ENCODE measurements at places on chromosomes 12 and 14.
A peak's percentile ranks its signal among the peaks of the same experiment; 100 is the strongest.

DNA sequence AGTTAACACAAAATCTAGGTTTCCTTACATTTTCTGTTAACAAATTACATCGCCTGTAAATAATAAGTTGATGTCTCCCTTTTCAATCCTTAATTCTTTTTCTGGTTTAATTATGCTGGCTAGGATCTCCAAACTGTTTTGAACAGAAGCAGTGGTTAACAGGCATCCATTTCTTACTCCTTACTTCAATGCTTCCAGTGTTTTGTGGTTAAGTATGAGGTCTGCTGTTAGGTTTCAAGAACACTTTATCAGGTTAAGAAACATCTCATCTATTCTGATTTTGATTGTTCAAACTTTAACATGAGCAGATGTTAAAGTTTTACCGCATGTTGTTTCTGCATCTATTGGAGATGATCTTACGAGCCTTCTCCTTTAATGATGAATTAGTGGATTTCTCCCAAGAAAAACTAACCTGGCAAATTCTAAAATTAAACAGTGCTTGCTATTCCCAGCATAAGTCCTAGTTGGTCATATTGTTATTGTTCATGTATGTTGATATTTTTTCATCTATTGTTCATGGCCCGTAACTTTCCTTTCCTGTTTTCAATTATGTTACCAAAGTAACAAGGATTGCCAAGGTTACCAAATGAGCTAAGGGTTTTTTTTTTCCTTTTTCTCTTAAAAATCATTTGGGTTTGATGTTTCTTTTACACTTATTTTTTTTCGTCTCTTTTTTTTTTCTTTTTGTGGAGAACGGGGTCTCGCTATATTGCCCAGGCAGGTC lies 33.4 kb downstream of the POLE start:
- no peak for DNase-seq

- DNase-seq, result no peak
Measured at GRCh38 chr12:114774197-114774596, 90.2 kb upstream of the TBX3 start.

DNA sequence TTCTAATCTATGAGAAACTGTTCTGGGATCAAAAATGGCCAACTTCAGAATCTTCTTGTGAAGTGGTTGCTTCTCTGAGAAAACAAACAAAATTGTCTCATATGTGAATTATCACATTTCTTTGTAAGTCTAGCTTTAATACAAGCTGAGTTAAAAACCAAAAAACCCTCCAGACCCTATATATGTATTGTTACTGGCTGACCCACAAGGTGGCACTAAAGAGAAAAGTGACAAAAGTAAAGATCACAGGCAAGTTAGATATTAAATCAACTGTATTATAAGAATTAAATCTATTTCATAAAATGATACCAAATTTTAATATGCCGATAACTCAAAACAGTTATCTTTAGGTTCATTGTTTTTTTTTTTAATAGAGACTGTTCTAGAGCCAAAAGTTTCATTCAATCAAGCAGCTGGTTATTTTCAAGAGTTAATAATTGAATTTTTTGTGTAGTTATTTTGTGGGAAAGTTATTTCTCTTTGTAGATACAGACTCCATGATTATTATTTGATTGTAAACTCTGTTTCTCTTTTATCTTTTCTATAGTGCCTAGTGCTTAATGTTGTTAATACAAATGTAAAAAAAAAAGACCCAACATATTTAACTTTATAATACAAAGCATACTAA lies 7.5 kb upstream of the TRHDE start:
- no peak for DNase-seq

DNA sequence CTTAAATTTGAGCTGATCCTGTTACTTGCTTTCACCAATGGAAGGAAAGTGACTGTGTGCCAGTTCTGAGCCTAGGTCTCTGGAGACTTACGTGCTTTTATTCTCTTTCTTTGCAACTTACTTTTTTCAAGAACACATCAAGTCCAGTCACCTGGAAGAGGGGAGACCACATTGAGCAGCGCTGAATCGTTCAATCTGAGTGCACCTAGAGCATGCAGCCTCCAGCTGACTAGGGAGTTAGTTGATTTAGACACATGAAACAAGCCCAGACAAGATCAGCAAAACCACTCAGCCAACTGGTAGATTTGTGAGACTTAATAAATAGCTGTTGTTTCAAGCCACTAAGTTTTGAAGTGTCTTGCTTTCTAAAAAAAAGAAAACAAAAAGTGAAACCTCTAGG lies 1014.8 kb upstream of the FBXO33 start:
- DNase-seq, result no peak

GRCh38 chr14:68662392-68662791 lies 130.5 kb downstream of the ZFP36L1 start:
- DNase-seq, result no peak

GRCh38 chr14:70148911-70149595 lies 39.7 kb downstream of the SLC8A3 start:
- no peak for DNase-seq

DNA sequence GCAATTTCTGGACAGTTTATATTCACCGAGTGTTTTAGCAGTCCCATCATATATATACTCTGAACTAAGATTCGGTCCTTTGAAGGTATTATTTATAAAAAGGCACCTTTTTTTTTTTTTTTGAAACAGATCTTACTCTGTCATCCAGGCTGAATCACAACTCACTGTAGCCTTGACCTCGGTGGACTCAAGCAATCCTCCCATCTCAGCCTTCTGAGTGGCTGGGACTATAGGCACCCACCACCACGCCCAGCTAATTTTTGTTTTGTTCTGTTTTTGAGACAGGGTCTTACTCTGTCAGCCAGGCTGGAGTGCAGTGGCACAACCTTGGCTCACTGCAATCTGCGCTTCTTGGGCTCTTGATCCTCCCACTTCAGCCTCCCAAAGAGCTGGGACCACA lies 52.1 kb downstream of the BTBD7 start:
- no peak for DNase-seq

DNA sequence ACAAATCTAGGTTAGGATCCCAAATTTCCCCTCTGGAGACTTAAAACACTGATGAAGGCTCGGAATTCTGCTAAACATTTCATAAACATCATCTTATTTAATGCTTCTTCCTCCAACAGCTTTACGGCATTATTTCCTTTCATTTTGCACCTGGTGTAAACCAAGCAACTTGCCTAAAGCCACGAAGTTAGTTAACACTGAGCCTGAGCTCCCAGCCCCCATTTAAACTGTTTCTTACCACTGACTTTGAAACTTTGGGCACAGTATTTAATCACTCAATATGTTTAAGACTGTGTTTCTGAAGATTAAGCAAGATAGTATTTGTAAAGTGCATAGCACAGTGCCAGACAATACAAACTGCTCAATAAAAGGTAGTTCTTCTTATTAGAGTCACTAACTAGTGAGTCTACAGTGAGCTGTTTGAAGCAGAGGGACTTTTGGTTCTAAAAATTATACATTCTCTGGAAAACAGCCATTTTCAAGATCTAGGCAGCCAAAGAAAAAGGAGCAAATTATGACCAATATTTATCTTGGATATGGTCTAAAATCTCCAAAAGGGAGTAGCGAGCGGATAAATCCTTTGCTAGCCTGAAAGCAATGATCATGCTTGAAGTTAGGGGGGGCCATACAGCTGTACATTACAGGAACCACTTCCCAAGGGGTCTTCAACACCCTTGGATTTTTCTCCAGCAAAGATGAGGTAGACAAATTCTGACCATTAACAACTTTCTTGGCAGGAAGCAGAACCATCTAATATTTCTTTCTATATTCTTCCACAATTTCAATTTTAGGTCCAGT lies 4.0 kb downstream of the EGLN3 start:
- DNase-seq, result no peak

- DNase-seq, result no peak
Measured at GRCh38 chr12:68823696-68824095, 15.7 kb downstream of the MDM2 start.

GRCh38 chr12:6341417-6342139 lies at the start of gene TNFRSF1A:
Gene TNFRSF1A (minus strand): TSS chr12:6342076. CDS start chr12:6341814, 262 bp downstream.
- peak; percentile 75 for DNase-seq

GRCh38 chr12:100141666-100141997 lies 1.0 kb downstream of the BLTP3B start:
- no peak for DNase-seq

DNA sequence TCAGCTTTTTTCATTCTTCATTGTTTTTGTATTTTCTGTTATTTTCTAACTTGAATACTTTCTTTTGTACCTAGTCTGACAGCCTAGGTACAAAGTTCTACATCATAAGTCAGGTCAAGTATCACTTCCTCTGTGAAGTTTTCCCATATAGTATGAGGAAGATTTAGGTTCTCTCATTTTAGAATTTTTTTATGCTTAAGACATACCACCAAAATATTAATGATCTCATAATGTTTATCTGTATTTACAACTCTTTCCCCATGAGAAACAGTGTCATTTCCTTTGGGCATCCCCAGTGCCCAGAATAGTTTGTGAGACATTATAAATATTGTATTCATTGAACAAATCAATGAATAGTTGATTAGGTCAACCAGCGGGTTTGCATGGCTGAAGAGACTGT lies 3.1 kb upstream of the ATF7IP start:
- no peak for DNase-seq

- no peak for DNase-seq
Measured at GRCh38 chr14:40393143-40393542, 960.9 kb upstream of the FBXO33 start.

DNA sequence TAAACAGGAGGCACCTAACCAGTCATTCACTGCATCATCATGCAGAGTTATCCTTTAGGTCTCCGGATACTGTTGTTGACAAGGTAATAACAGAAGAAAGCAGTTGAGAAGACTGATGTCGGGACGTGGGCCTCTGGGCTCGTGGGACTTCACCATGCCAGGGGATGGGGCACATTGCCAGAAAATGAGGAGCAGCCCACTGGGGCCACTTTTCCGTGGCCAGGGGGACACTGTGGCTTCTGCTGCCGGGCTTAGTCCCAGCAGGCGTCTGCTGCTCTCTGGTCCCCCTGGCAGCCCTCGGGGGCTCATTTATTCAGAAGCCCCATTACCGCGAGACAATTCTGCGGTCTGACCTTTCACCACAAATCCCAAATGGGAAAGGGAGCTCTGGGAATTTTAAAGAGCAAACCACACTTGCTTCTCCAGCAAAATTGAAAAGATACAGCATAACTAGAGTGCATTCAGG lies 201.2 kb downstream of the DAD1 start:
- no peak for DNase-seq

DNA sequence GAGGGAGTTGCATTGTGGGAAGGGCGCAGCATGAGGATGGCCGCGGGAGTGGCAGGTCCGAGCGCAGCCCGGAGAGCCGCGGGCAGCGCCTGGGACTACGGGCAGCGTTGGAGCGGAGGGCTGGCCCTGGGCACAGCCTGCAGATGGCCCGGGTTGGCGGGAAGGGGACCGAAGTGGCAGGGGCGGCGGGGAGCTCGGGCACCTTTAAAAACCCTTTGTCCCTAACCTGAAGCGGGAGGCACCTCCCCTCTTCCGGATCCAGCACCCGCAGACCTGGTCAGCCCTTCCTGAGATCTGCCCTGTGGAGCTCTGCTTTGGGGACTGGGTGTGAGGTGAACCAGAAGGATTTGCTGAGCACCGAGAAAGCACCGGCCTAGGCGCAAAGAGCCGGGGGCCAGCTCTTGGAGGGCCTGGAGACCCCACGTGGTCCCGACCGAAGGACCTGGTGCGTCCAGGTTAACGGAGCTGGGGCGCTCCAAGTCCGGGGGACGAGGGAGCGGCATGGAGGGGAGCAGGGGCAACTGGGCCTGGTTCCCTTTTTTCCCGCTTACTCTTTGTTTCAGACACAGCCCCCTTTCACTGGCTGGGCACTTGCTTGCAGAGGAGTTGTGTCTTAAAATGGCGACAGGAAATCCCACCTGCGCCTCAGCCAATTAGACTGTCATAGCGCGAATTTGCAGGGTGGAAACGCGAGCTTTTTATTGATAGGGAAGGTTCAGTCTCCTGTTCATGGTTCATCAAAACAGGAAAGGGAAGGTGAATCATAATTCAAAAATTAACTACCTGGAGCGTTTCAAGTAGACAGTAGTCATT lies 792 bp upstream of the SLC38A1 start:
- no peak for DNase-seq

GRCh38 chr12:124940143-124940392 lies 25.6 kb upstream of the UBC start:
- DNase-seq, result no peak

DNA sequence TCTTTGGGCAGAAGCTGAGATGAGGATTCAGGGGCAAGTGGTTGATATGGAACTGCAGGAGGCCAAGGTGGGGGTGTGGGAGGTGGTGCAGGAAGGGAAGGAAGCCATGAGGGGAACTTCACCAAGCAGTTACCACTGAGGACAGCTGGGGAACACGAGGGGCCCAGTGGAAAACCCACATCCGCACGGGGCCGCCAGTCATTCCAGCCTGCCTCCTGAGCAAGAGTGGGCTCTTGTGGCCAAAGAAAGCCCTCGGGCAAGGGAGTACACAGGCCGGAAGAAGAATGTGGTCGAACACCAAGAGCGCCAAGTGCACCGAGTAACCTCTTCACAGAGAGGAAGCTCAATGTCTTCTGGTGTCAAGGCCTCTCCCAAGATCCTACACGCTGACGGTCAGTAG lies 252.2 kb upstream of the FOXN3 start:
- DNase-seq, result peak; percentile 45

DNA sequence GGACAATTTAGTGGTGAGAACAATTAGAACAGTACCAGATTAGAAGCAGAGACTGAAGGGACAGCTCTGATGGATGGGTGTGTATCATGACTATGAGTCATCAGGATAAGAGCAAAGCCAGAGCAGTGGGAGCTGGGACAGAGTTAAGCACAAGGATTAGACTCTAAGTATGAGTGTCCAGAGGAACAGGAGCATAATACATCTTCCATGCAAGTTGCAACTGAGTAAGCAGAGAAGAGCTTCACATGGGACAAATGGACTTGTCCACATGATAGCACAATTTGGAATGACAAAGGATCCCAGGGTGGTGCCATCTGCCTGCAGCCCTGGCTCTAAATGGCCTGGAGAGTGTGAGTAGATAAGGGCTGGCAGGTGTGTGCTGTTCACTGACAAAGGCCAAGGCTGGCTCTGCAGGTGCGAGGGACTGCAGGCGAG lies 226.4 kb upstream of the CAND1 start:
- no peak for DNase-seq

DNA sequence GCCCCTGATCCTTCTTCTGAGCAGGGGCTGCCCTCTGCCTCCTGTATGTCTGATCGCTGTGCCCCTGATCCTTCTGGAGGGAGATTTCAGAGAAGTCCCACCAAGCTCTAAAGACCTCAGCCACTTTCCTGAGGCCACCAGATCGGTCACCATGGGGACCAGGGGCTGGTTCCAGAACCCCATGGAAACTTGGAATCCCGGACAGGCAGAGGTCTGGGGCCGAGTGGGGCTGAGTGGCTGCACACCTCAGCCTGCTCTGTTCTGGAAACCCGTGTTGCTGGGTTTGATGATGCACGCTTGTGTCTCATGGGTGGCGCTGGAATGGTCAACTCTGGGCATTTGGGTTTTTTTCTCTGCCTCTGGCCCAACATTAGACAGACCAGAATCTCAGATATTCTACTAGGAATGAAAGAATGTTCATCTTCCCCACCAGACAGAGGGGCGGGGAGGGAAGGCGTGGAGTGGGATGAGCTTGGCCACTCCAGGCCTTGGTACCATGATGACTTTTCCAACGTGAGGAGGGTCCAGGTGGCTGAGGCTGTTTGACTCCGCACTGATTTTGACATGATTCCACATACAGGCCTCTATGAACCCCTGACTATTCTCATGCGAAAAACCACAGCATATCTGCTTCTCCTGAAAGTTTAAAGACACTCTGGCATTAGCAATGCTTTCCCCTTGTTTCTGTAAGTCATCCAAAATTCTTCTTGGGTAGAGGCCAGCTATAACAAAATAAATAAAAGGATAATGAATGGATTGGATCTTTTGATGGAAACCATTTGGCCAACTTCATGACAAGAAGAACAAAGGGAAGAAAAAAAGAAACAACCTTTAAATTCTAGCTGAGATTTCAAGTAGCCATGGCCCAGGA lies 114.5 kb downstream of the ADGRD1 start:
- no peak for DNase-seq

Measured in CMK (cell line).